ENCODE measurements at places on chromosomes 6 and 20. TPM values are rescaled to one million over a fixed set of nuclear protein-coding genes. Genes with fewer than 3 reads are reported as not detected.

Gene RNGTT
- 19.4 TPM for total RNA-seq

Gene HMGCLL1
- not detected for total RNA-seq

Gene PPDPF
- total RNA-seq: 320 TPM

Gene CSE1L
- 39.4 TPM for total RNA-seq

Gene DNAH8
- 0.12 TPM for total RNA-seq

Gene OGFR
- total RNA-seq: 86.1 TPM

Gene RAET1L
- not detected for total RNA-seq

DNA sequence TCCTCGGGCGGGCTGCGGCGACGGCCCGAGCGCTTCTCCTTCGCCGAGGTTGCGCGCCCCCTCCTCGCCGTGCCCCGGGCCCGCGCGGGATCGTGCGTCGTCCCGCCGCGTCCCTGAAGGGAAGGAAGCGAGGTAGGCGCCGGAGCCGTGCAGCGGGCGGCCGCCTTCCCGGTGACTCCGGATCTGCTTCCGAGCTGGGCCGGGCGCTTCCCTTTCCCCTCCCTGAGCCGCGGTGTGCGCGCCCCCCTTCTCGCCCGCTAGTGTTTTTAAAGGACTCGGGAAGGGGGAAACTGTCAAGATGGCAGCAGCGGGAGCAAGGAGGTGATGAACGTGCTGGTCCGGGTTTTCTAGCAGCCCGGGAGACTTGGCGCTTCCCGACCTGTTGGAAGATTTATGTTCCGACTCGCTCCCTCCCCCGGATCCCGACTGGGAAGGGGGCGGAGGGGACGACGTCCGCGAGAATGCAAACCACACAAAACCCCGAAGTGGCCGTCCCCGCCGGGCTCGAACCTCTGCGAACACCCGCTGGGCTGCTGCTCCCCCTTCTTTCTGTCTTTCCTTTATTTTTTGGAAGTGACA, 744 bp upstream of the FOXO3 start:
- DNase-seq: no peak

DNA sequence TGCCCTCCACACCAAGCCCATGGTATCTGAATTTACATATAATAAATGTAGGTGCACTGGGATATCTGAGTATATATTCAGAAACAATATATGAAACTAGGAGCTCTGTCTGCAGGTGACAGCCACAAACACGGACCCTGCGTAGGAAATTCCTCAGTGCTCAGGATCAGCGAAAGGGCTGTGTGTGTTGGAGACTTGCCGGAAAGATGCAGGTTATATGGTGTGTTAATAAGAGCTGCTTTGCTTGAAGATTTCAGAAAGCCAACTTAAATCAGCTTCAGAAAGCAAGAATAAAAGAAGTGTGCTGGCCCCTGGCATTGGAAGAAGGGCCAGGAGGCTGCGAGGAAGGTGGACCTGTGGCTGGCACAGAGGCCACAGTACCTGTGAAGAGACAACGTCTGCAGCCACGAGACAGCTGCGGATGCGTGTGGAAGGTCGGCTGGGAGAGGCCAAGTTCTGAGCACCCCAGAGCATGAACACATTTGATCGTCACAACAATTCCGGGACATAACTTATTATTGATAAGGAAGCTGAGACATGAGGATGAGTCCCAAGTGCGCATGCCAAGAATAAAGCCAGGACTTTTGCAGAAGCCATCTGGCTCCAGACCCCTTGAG, 183.2 kb downstream of the DLL1 start:
- no peak for DNase-seq

GRCh38 chr6:132725947-132726607, 12.2 kb upstream of the VNN1 start:
- DNase-seq: no peak

DNA sequence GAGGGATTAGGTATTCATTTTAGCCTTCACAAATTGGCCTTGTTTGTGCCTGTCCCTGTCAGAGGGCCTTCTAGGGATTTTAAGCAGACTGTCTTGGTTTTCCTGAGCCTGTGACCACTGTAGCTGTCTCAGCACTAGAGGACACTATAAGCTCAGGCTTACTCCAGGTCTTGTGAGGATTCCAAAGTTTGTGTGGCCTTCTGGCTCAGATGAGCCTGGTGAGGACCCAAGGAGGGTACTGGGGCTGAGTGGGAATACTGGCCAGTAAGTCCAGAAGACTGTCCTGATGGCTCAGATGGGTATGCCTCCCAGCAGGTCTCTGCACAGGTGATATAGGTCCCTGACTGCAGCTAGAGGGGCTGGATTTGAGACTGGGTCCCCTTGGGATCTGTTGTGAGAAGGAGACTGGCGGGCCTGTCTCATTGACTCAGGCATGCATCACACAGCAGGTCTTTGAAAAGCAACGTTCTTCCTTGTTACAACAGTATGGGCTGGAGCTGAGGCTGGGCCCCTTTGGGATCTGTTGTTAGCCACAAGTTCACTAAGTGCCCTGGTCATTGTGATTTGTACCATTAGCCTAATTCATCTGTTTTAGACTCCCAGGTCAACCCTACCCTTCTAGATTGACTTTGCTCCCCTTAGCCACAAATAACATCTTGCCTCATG, 26.3 kb upstream of the TFB1M start:
- no peak for DNase-seq

DNA sequence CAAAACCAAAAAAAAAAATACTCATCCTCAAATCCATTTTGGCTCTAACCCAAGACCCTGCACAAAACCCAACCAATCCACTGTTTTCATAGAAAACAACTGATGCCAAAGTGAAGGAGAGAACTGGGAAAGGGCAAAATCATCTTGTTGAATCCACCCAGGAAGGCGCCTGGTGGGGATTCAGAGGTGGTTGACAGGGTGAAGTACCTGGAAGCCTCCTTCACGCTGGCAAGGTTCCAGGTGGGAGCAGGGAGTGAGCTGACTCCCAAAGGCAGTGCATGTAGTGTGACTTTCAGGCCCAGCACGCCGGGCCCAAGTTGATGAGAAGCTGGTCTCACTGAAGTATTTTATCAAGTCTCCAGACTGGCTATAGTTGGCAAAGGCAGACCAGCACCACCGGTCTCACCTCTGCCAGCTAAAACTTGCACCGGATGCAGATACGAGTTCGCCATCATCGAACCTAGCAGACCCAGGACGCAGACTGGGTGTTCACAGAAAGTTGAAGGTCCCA, 16.5 kb downstream of the PPP1R10 start:
- DNase-seq: no peak

- no peak for DNase-seq
Measured at GRCh38 chr20:48684501-48685041, 143.2 kb downstream of the PREX1 start.

DNA sequence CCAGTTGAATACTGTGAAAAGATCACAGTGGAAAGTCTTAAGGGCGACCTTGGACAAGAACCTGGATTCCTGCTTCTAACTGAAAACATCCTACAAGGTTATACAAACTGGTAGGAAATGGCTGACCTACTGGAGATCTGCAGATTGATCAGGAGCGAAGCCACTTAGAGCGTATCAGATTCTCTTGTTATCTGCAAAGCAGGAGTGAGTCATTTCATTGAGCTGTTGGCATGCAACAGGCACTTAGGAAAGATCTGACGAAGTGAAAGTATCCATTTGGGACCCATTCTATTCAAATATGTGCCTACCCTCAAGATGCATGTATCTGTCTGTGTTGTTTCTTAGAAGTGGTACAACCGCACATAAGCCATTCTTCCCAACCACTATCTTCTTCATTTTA, 131.2 kb upstream of the RIN2 start:
- DNase-seq: no peak

DNA sequence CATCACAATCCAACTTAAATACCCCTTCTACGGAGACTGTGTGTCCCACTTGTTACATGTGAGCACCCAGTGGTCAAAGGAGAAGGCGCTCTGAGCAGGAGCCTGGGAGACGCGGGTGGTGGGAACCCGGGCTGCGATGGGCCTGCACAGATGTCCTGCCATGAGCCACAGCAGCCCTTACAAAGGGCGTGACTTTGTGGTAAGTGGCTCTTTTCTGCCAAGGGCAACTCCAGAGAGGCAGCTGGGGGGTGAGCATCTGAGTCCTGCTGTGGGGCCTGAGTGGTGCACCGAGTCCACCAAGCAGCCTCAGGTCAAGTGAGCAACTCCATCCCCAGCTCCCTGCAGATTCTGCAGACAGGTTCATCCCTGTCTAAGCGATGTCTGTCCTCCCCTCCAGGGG, 33.6 kb upstream of the CST7 start:
- no peak for DNase-seq

- DNase-seq: no peak
Measured at GRCh38 chr20:62617711-62618483, 24.4 kb upstream of the SLCO4A1 start.

GRCh38 chr6:114100215-114100994, 129.5 kb upstream of the HDAC2 start:
- DNase-seq: no peak

GRCh38 chr20:57372581-57373350, 18.4 kb upstream of the RBM38 start:
- no peak for DNase-seq

- DNase-seq: no peak
Measured at GRCh38 chr20:4713401-4713800, 8.3 kb upstream of the PRND start.

GRCh38 chr6:34158876-34159275, 13.0 kb upstream of the GRM4 start:
- DNase-seq: no peak

DNA sequence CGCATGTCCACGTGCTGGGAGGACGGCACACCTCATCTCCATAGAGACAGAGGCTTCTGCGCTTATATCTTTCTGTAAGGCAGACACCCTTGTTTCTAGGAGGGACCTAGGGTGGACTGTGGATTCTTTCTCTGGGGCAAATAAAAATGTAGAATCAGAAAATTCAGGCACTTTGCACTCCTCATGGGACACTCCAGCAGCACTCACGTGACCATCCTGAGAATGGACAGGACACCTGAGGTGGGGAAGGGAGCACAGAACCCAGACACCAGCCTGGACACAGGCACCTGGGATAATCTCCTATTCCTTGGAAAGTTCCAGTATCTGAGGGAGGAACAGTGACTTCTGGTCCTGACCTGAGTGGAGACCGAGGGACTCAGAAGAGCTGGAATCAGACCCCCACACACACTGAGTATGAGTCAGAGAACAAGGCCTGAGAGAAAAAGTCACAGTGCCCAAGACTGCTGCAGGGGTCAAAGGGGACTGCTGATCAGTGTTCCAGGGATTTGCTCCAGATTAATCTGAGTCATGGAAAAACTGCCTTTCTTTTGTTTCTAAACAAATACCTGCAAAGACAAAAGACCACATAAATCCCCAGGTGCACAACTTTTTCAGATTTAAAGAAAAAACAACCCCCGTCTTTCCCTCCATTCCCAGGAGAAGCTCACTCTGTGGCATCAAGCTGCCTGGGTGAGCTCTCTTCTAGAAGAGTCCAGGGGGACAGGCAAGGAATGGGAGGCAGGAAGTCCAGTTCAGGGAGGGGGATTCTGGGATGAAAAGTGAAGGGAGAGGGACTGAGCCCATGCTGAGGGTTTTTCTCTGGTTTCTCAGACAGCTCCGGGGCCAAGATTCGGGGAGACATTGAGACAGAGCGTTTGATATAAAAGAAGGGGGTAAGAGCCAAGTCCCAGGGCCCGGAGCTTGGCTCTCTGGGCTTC, 35.6 kb upstream of the MICB start:
- no peak for DNase-seq

- DNase-seq: no peak
Measured at GRCh38 chr6:132659082-132659481, at the start of gene TAAR1. TSS of gene TAAR1 (minus strand) at chr6:132659182. CDS start at chr6:132646003, 13,179 bp downstream.

GRCh38 chr20:51467956-51468626, 74.4 kb downstream of the NFATC2 start:
- DNase-seq: no peak

GRCh38 chr20:31845300-31845863, at the start of gene FOXS1:
TSS of gene FOXS1 (minus strand) at chr20:31845604. CDS start at chr20:31845542, 62 bp downstream.
- no peak for DNase-seq

DNA sequence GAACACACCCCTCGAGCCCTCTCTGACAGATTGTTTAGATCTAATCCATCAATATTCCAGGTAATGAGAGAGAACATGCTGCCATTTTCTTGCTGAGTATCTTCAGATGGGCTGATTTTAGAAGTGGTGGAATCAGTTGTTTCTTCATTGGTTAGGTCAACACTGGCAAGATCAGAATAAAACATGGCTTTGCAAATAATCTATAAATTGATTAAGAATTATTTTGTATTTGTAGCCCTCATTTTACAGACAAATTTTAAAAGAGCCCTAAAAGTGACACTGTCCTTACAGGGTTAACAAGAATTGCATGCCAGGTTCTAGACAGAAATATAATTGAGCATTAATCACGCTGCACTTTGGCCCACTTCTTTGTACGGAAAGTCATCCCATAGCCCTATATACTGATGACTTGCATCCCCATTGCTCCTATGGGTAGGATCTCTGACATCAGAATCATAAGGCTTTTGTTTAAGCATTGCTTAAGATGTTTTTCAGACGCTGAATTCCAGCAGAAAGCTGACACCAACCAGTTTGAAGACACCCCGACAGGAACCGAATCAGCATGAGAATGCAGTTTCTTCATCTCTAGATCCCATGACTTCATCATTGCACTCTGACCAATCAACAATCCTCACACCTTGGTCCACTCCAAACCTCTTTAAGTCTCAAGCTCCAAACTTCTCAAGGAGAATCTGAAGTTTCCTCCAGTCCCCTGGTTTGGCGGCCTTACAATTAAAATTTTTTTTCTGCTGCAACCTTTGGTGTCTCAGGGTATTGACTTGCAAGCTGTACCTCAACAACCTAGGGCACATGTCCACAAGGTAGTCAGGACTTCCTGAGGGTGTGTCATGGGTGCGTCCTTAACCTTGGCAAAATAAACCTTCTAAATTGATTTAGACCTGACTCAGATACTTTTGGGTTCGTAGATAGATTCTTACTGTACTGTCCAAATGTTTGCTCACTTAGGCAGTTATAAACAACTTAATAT, 7.8 kb downstream of the TDP2 start:
- no peak for DNase-seq

DNA sequence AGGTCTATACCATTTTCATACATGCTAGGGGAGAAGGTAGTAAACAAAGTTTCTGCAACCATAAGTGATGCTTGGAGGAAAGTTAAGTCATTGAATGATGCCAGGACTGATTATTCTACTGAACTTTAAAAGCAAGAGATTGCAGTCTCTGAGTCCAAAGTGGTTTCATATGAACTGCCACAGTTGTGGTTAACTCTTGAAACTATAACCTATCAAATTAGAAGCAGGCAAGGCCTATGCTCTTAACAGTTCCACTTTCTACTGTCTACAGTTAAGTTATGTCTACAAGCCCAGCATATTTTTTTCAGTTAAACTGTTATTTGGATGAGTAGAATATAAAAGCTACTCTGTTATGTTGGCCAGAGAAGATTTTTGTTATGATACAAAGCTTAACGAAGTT, 326.5 kb upstream of the RUNX2 start:
- DNase-seq: no peak
